ENCODE measurements at places on chromosomes 13 and 19.

- DNase-seq: no peak
Observed at GRCh38 chr13:19182536-19182935, 912 bp upstream of the TUBA3C start.

- DNase-seq: no peak
Observed at GRCh38 chr13:29917650-29918049, 67.2 kb upstream of the UBL3 start.

DNA sequence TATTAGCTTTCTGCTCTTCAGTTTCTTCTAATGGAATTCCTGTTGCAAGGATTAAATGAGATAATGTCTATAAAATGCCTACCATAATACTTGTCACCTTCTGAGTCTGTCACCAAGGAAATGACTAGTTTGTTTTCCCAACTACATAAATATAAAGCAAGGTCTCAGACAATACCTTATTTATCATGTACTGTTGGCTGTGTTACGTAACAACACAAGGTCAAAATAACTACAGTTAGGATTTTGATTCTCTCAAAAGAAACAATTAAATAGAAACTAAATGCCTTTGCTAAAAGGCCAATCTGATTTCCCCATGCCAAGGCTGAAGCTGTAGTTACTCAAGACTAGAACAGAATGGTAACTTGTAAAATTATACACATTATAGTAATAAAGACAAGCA, 134.5 kb downstream of the PCDH9 start:
- no peak for DNase-seq

DNA sequence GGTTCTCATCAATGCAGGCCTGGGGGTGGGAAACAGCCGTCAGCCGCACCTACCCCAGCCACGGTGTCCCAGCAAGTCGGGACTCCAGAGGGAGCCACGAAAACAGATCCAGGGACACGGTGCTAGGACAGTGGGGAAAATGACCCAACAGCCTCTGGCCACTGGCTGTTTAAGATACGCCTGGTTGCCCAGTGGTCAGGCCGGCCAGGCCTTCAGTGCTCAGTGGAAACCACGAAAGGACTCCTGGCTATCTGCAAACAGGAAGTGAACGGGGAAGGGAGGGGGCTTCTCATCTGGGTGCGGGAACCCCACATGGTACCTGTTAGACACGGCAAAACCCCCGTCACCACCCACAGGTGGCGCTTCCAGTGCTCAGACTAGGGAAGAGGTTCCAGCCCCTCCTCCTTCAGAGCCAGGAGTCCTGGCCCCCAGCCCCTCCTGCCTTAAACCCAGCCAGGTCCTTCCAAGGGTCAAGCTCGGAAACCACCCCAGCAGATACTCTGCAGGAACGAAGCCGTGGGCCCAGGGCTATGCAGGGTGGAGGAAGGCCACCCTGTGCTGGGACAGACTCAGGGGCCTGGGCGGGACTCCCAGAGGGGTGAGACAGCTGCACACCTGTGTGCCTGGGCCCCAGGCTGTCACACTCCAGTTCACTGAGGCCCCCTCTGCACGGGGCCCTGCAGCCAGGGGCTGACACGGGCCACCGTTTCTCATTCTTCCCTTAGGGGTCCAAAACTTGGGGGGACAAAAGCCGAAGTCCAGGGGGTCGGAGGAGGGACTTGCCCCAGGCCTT, 4.5 kb downstream of the PPP1R12C start:
- no peak for DNase-seq

- no peak for DNase-seq
Observed at GRCh38 chr13:35479706-35480105, 3.2 kb upstream of the MAB21L1 start.

GRCh38 chr13:72920097-72920496, 138.2 kb downstream of the PIBF1 start:
- peak; percentile 10 for DNase-seq

GRCh38 chr13:51212758-51213157, 9.4 kb upstream of the FAM124A start:
- DNase-seq: no peak

GRCh38 chr19:3710265-3710812, 2.2 kb downstream of the TJP3 start:
- DNase-seq: no peak

GRCh38 chr13:109667056-109667455, 119.3 kb downstream of the IRS2 start:
- DNase-seq: peak; percentile 69

DNA sequence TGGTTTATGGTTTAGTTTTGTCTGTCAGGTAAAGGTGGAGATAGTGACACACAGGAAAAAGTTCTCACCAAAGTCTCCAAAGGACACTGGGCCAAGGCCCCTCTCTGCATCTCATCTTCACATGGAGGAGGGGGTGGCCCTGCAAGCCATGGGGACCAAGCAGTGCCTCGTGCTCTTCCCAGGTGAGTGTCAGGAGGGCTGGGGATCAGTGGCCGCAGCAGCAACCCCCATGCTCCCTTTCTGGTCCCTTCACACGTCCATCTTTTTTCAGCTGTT, 88.0 kb downstream of the RGCC start:
- no peak for DNase-seq

- no peak for DNase-seq
Observed at GRCh38 chr13:43246382-43246781, 223.0 kb downstream of the DNAJC15 start.

- DNase-seq: no peak
Observed at GRCh38 chr19:3095441-3096191, 1.5 kb downstream of the GNA11 start.

DNA sequence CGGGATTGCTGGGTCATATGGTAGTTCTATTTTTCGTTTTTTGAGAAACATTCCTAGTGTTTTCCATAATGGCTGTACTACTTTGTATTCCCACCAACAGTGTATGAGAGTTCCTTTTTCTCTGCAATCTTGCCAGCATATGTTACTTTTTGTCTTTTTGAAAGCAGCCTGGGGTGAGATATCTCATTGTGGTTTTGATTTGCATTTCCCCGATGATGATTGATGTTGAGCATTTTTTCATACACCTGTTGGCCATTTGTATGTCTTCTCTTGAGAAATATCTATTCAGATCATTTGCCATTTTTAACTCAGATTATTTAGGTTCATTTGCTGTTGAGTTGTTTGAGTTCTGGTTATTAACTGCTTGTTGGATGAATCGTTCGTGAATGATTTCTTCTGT, 18.5 kb upstream of the ATP12A start:
- no peak for DNase-seq

- no peak for DNase-seq
Observed at GRCh38 chr19:4403005-4403761, 743 bp downstream of the CHAF1A start.

- no peak for DNase-seq
Observed at GRCh38 chr19:53156850-53157249, 2.0 kb downstream of the ZNF347 start.

GRCh38 chr19:35268536-35269437, at the start of gene USF2:
Gene USF2, plus strand, starts transcription at chr19:35268962. Its CDS starts 140 bp downstream, at chr19:35269102.
- DNase-seq: peak; percentile 80

- no peak for DNase-seq
Observed at GRCh38 chr19:13097033-13097462, 5.6 kb downstream of the LYL1 start.

DNA sequence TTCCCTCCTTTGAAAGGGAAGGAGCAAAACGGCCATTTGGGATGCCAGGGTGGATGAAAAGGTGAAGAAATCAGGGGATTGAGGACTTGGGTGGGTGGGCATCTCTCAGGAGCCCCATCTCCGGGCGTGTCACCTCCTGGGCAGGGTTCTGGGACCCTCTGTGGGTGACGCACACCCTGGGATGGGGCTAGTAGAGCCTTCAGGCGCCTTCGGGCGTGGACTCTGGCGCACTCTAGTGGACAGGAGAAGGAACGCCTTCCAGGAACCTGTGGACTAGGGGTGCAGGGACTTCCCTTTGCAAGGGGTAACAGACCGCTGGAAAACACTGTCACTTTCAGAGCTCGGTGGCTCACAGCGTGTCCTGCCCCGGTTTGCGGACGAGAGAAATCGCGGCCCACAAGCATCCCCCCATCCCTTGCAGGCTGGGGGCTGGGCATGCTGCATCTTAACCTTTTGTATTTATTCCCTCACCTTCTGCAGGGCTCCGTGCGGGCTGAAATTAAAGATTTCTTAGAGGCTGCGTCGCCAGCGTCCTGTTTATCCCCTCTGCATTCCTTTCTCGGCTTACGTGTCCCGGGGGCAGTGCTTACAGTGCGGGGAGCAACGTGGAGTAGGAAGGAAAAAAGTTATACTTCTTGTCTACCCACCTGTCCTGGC, 15.2 kb upstream of the S1PR4 start:
- DNase-seq: peak; percentile 88

GRCh38 chr13:94878602-94879165, 166.3 kb upstream of the SOX21 start:
- DNase-seq: no peak

DNA sequence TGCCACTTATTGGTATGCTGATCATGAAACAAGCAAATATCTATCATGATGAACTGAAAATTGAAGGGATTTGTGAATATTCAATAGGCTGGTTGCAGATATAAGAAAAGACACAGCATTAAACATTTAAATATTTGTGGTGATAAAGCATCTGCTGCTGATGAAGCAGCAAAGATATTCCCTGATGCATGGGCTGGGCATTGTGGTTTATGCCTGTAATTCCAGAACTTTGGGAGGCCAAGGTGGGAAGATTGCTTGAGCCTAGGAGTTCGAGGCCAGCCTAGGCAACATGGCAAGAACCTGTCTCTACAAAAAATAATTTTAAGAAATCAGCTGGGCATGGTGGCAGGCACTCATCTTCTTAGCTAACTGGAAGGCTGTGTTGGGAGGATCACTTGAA, 54.5 kb downstream of the GPR180 start:
- no peak for DNase-seq

DNA sequence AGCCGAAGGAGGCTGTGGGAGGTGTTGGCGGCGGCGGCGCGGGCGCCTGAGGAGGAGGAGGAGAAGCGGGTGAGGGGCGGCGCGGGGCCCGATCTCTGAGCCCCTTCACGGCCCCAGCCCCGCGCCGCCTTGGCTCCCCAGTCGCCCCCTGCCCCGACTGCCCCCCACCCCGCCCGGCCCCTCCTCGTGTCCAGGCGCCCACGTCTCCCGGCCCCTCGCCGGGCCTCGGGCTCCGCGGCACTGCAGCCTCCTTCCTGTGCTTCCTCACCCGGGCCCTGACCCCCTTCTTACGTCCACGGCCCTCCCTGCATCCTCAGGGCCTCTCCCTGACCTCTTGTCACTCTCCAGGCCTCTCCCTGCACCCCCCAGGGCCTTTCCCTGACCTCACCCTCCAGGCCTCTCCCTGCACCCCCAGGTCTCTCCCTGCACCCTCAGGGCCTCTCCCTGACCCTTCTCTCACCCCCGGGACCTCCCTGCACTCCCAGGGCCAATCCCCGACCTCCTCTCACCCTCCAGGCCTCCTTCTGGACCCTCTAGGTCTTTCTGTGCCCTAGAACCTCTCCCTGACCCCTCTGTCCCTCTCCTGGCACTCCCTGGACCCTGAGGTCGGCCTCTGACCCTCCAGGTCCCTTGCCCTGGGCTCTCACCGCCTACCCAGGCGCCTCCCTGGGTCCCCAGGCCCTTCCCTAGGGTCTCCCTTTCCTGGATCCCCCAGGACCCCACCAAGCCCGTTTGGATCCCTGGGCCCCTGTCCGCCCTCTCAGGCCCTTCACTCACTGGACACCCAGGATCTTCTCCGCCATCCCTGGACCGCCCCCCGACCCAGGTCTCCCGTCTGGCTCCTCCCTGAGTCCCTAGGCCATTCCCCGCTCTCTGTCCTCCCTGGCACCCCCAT, 460 bp downstream of the KMT5C start:
- DNase-seq: no peak

DNA sequence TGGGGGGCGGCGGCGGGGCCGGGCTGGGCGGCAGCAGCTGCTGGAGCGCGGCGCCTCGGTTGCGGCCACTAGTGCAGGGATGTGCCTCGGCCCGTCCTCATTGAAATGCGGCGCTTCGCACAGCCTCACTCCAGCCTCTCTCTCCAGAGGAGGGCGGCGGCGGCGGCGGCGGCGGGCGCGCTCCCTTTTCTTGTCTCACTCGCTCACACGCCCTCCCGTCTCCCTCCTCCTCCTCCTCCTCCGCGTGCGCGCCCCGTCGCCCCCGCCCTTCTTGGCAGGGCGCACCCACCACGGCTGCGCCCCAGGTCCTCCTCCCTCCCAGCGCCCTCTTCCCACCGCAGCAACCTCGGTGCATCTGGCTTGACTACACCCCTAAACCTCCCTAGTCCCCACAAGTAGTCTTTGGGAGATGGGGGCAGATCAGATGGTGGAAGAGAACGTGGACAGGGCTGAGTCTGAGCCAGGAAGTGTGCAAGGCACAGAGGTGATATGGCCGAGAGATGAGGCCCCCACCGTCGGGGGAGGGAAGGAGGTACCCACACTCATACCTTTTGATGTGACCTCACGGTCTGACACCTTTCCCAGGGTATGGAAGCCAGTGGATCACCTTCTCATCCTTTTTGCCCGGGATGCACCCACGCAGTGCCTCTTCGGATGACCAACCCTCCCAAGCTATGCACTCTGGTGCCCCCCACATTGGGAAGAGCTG, at the start of gene DCLK1:
Gene DCLK1, minus strand, starts transcription at position 161 of the 709 bp plus-strand sequence.
- DNase-seq: peak; percentile 42

DNA sequence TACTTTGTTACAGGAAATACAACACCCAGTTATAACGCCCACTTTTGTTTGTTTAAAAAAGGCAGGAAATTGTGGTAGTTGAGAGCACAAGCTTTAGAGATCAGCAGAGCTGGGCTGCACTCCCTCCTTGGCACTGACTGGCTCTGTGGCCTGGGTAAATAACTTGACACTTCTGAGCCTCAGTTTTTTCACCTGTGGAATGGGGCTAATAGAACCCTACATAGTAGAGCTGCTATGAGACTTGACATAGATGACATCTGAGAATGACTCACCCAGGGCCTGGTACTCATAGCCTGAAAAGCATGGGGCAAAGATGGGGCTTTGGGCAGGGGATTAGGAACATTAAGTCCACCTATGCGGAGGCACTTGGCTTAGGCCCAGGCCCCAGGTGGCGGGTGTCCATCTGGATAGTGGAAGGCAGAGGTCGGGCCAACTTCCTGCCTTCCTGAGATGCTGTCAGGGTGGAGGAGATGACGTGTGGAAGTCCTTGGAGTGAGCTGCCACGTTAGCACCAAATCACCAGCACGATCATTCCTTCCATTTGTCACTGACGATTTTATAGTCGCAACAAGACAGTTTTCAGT, 159.1 kb downstream of the KATNAL1 start:
- DNase-seq: no peak

DNA sequence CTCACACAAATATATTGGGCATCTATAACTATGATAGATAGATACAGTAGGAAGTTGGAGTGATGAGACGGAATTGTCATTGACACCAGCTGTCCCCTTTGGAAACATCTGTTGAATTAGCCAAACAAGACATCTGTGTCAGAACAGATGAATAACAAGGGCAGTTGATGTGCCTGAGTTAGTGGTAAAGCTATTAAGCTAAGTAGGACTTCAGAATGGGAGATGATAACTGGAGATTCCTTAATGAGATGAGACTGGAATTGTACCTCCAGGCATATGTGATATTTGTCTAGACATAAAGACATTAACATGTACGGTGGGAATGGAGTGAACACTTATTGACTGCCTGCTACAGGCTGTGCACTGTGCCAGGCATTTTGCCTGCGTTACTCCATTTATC, 78.7 kb downstream of the MBNL2 start:
- no peak for DNase-seq

DNA sequence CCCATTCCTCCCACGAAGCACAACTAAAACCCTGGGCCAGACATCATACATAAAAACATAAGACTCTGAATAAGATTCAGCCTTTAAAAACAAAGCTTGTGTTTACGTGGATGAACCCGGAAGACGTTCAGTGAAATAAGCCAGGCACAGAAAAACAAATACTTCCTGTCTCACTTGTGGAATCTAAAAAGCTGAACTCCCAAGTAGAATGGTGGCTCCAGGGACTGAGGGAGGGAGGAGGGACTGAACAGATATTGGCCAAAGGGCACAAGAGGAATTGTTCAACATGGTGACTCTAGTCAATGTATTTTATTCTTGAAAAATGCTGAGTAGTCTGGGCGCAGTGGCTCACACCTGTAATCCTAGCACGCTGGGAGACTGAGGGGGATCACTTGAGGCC, 35.7 kb upstream of the TPM4 start:
- DNase-seq: no peak

All from AG20443 (cell line).